Stomach (tissue), 19 donors: ENCODE measurements at places on chromosomes 6 and 20.
A peak's percentile ranks its signal among the peaks of the same experiment; 100 is the strongest.

DNA sequence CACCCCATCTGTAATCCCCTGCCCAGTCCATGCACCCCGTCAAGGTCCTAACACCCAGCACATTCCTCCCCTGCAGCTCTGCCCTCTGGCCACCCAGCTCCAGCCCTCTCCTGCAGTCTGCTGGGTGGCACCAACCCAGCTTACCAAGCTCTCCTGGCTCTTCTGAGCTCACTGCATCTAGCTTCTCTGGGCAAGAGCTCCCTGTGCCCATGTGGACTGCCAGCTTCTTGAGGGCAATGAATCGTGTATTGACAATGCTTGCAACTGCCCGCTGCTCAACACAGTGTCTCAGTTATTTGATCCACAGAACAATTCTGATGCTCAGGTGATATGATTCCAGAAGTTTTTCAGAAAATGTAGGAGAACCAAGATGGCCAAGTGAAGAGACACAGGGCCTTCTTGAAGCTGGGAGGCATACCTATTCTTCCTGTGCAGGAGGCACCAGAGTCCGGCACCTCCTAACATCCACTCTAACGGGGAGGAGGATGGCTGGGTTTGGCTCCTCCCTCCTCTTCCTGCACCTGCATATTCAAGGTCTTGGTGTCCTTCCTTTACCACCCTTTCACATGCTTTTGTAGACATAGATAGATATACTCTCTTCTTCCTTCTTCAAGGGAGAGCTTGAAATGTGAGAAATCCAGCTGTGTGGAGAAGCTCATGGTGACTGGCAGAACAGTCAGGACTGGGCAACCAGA, 85.6 kb downstream of the TRERF1 start:
- no peak for DNase-seq

GRCh38 chr6:134529921-134530320, 212.0 kb upstream of the SGK1 start:
- DNase-seq: no peak

DNA sequence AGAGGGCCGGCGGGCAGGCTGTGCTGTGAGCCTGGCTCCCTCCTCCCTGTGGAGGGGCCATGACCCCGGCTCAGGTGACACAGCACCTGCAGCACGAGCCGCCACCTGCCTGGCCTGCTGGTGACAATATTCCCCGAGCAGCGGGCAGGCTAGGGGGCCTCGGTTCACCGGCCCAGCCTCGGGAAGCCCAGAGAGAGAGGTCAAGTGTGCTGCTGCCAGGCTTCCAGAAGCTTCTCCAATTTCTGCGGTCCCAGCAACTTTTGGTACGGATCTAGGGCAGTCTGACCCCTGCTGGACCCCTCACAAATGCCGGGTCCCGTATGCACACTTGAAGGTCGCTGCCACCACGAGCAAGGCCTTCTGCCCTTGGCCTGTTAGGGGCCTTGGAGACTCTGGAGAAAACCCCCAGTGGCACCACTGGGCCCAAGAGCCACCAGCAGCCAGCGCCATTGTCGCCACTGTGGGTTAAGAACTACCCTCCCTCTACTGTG, 38.6 kb upstream of the NOL4L start:
- peak; percentile 47 for DNase-seq

- no peak for DNase-seq
Observed at GRCh38 chr6:128731249-128732165, 151.4 kb upstream of the LAMA2 start.

GRCh38 chr6:24273096-24273870, 84.6 kb downstream of the DCDC2 start:
- DNase-seq: no peak

DNA sequence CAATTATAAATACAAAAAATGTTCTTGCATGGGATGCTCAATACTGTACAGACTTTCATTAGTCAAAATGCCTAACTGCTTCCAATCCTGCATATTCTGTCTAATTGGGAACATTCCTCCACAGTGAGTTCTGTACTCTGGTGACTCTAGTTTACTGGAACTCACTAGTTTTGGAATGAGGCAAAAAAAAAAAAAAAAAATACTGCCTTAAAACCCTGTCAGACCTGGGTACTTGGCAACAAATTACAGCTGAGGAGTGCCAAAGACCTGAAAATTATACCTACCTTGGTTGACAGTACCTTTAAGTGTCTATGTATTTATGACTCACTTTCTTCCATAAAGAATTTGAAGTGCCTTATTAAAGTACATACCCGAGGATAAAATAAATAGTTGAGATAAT, 276.7 kb downstream of the FARS2 start:
- no peak for DNase-seq
